CMK (cell line): ENCODE measurements at places on chromosomes 3 and 15.

DNA sequence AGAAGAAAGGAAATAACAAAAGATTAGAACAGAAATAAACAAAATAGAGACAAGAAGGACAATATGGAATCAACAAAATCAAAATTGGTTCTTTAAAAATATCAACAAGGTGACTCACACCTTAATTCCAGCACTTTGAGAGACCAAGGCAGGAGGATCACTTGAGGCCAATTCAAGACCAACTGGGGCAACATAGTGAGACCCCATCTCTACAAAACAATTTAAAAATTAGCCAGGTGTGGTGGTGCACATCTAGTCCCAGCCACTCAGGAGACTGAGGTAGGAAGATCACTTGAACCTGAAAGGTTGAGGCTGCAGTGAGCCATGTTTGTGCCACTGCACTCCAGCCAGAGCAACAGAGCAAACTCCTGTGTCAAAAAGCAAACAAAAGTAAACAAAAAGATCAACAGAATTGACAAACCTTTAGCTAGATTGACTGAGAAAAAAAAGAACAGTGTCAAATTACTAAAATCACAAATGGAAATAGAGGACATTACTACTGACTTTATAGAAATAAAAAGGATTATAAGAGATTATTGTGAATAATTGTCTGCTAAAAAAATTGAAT lies 190.7 kb upstream of the CGNL1 start:
- no peak for DNase-seq

DNA sequence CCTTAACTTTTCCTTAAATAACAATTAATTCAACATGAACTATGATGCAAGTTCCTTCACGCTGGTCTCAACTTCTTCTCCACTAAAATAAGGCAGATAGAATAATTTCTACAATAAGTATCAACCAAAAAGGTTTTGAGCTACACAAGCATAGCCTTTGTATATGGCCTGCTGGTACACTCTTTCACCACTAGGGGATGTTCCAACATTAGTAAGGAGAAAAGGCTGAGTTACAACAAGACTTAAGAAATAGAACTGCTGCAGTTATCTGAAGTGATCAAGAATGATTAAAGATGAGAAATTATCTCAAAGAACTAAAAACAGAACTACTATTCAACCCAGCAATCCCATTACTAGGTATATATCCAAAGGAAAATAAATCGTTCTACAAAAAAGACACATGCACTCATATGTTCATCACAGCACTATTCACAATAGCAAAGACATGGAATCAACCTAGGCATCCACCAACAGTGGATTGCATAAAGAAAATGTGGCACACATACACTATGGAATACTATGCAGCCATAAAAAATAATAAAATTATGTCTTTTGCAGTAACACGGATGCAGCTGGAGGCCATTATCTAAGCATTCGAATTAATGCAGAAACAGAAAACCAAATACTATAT lies 14.4 kb downstream of the ATP13A3 start:
- DNase-seq, result no peak

DNA sequence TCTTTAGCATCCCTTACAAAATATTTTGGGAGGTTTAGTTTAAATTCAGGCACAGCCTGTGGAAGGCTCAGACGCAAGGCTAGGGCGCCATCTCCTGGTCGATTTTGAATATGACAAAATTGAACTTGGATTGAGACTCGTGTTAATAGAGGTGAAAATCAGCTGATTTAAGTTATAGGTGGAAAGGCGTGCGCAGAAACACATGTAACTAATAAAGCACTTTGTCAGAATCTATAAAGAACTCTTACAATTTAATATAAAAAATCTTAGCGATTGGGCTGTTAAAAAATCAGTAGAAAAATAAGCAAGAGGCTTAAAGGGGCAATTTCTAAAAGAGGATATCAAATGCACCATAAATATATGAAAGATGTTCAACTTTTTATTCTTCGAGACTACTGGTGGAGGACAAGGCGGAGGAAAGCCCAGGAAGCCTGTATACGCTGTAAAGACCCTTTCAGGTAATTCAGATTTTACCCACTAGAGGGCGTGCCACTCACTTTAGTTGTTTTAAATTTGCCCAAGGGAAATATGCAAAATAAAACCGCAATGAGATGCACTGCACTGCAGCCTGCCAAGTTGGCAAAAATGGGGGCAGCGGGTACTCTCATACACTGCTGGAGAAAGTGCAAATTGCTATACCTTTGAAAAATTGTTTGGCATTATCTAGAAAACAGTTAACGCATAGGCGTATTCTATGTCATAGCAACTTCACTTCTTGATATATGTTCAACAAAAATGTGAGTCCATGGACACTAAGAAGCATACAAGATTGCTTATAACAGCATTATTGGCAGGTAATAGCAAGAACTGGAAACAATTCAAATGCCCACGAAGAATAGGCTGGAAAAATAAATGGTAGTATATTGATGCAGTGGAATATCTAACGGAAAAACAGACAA lies 64.7 kb downstream of the SLC30A4 start:
- DNase-seq, result peak; percentile 47

GRCh38 chr3:72995337-72995736 lies 1.3 kb upstream of the PPP4R2 start:
- DNase-seq, result no peak

DNA sequence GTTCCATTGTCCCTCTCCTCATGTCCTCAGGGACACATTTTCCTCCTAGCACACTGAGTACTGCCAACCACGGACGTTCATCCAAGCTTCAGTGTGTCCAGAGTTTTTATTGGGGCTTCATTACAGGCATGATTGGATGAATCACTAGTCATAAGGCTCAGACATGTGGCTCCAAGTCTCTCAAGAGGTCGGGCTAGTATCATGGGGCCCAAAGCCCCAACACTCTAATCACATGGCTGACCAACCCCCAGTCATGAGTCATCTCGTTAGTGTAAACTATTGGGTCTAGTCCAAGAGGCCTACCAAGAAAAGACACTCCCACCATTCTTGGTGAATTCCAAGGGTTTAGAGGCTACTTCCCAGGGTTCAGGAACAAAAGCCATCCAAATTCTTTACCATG lies 4.4 kb downstream of the TERC start:
- DNase-seq, result no peak

DNA sequence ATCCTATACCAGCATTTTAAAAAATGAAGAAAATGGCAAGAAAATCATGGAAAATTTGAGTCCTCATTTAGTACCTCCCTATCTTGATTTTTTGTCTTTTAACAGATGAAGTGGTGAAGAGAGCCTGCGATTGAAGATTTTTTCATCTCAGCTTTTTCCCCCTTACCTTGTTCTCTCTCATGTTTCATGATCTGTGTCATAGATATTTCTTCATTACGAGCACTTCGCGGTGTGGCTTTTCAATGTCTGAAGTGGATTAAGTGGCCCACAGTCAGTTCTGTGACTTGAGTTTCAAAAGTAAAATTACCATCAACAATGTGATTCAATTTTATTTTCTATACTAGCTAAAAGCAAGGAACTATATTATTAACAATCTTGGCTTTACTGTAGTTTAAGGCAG lies 147.2 kb downstream of the FNDC3B start:
- no peak for DNase-seq

DNA sequence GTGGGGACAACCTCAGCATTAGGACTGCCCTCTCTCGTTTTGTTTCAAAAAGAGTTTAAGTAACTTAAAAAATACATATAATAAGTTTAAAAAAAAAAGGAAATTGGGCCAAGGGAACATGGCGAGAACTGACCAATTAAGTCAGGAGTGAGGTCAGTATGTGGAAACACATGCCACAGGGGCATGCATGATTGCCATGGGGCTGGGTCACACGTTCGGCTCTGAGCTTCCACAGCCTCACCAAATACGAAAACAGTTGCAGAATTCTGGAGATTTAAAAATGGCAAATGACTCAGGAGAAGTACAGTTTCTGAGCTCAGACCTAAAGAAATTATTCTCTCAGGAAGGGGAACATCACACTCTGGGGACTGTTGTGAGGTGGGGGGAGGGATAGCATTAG lies 24.1 kb downstream of the PDE8A start:
- no peak for DNase-seq

- no peak for DNase-seq
These were observed 6.8 kb downstream of the USP4 start for GRCh38 chr3:49333091-49333490.

- DNase-seq, result no peak
These were observed 115.6 kb downstream of the RFX7 start for GRCh38 chr15:56128081-56128480.
